Natural killer cell (primary cell): ENCODE measurements at places on chromosomes 1 and 21. TPM values are rescaled to one million over a fixed set of nuclear protein-coding genes. Genes with fewer than 3 reads are reported as not detected.

DNA sequence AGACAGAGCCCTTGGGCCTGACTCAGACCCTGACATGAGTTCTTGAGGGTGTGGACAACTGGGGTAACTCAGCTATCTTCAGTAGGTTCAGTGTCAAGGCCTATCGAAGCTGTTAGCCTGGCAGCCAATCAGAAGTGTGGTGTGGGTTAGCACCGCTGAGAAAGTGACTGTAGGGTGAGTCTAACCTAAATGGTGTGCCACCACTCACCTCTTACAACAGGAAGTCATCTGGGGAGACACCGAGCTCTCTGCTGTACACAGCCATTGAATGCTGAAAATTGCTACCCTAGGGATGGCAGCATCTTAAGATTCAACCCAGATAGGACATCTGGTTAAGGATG is 44.6 kb downstream of the RASSF5 start:
- DNase-seq: peak; percentile 86

GRCh38 chr1:200784576-200784975 is 45.9 kb downstream of the CAMSAP2 start:
- DNase-seq: no peak

DNA sequence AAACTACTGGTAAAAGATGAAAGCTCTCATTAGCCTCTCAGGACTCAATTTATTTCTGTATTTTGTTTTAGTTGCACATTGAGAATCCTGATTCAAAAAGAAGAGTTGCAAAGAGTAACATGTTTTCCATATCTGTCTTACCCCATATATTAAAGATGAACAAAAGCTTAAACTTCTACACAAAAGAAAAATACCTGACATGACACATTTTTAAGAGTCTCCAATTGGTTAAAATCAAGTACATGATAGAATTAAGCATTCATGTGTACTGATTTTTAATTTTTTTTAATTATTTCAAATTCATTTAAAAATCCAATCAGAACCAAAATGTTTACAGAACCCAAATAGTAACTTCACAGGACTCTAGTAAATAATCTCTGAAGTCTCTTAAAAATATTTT is 72.0 kb downstream of the FOXJ3 start:
- DNase-seq: no peak

GRCh38 chr1:63466759-63467158 is 56.3 kb downstream of the ITGB3BP start:
- DNase-seq: no peak

- no peak for DNase-seq
Measured at GRCh38 chr1:116130356-116130755, 19.2 kb downstream of the MAB21L3 start.

GRCh38 chr1:162590101-162590500 is 28.6 kb downstream of the UAP1 start:
- DNase-seq: no peak

DNA sequence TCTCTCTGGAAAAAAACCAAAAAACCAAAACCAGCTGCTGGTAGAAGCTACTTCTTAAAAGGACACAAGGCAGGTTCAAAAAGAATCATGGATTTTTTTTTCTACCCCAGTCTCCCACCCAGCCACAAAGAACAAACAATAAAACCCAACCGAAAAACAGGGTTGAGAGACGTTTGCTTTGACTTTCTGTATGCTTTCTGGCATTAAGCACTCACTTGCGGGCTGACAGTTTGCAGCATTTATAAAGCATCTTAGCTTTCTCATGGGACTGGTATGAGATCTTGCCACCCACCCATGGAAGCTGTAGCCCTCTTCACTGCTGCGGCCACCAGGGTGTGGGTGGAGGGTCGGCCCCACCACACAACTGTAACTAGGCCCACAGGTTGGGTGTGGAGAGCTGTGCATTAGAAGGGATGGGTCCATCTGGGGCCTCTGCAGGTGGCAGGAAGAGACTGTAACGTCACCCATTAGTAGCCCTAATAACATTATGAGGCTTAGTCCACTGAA is 165.7 kb downstream of the RHOU start:
- no peak for DNase-seq

- DNase-seq: no peak
Measured at GRCh38 chr21:45405271-45405818, 380 bp downstream of the COL18A1 start.

DNA sequence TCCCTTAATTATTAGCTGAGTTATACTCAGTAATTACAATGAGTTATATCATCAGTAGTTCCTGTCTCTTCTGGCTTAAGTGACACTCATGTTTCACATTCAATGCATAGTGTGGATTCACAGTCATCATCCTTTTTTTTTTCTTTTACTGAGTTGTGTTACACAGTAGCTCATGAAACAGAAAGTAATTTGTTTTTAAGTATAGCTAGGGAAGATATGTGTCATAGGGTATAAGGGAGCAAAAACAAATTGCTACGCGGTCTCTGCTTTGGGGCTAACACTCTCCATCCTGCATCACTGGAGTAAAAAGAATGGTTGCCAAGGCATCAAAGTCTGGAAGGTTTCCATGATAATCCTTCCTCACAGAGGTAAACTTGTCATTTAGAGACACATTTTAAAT is 971.7 kb upstream of the NCAM2 start:
- no peak for DNase-seq

DNA sequence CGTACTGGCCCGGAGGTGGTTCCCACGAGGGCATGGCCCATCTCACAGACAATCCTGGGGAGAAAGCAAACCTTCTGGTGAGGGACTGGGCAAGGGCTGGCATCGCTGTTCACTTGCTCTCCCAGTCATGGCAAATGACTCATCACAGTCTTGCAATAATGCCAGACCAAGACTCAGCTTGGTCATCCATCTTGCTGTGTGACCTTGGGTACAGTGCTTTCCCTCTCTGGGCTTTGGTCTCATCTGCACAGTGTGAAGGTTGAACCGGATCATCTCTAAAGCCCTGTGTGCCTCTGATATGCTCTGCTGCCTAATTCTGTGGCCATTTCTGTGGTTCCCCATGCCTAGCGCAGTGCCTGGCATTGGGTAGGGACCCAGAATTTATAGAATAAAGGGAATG is 143.6 kb upstream of the CD34 start:
- no peak for DNase-seq

DNA sequence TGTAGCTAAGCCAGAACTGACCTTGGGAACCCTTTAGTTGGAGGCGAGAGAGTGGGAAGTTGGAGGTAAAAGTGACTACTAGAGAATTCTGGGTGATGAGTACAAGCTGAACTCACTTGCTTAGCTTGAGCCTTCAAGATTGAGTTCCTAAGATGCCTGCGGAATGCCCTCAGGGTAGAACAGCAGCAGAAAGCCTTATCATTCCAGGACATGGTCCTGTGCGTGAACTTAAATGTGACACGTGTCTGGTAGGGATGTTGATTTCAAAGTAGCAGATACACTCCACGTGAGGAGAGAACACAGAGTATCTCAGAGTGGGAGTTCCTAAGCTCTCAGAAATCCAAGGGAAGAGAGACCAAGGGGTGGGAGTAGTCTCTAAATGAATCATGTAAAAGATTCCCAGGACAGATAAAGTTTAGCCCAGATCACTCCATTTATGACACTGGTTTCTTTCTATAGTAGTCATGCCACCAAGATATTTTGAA is 60.1 kb downstream of the KCNK1 start:
- DNase-seq: no peak

OR13G1 gene
- total RNA-seq: not detected

GRCh38 chr1:93784538-93784937 is 94.5 kb downstream of the DNTTIP2 start:
- DNase-seq: no peak

USH2A gene
- not detected for total RNA-seq

GRCh38 chr1:182110635-182111034 is 49.1 kb upstream of the ZNF648 start:
- DNase-seq: no peak

NTRK1 gene
- 2.4 TPM for total RNA-seq

GRCh38 chr1:153515504-153516394 is 20.0 kb downstream of the S100A6 start:
- no peak for DNase-seq

DNA sequence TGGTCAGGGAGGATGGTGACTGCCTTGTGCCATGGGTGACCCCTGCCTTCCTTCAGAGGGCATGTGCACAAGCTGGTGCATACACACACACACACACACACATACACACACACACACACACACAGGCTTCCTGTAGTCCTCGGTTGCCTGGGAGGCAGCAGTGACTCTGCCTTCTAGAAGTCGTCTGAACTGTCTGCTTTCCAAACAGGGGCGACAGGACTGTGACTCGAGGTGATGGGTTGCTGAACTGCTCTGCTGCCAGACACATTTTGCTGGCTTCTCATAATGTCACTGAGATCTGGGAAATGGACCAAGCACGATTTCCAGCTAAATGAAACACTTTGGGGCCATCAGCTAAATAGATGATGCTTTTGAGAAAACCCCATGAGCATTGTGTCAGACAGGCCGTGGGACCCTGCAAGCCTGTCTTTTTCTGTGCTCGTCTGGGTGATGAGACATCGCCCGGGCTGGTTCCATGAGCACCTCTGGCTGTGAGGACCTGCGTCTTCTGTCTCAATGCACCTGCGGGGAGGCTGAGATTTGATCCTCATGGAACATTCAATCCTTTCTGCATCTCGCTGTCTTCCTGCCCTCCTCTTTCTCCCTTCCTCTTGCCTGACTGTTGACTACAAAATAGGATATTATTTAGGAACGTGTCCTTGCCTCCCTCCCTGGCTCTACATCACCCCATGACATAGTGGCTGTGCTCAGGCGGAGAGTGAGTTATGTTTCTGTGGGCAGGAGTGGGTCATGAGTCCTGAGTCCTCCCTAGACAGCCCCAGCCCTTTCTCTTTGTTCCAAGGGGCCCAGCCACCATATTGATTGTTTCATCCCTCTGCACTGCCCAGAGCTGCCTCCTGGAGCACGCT is 436.8 kb downstream of the CAMTA1 start:
- no peak for DNase-seq

DNA sequence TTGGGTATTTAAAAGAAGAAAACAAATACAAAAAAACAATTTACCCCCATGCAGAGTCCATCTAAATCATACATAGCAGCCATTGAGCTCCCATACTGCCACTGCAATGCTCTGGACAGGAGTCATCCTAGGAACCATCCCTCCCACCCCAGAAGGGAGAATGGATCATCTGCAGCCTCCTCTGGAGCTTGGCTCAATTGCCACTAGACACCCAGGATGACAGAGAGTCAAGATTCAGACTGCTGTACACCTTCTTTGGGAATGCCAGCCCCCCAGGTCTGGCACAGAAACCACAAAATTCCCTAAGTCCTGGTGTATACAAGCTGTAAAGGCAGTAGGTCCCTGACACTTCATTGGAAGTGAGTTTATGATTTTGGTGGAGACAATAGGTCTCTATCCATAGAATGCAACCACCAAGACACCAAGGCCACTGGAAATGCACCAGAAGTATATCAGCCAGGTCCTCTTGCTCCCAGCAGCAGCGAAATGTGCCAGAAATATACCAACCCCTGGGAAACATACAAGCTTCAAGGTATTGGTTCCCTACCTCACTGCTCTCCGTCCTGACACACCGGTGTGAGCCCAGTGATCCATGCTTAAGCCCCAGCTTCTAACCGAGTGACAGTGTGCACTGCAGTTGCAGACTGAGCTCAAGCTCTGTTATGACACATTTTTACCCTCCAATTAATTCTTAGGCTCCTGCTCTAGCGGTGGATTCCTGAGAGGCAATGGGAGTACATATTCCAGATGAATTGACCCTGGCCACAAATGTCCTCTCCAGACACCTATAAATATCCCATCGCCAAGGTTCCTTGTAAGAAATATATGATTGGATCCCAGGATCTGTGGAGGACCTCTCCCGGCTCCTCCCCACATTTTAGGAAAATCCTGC is 4.4 kb downstream of the TAL1 start:
- no peak for DNase-seq

HSPA6 gene
- 6.0 TPM for total RNA-seq

DNA sequence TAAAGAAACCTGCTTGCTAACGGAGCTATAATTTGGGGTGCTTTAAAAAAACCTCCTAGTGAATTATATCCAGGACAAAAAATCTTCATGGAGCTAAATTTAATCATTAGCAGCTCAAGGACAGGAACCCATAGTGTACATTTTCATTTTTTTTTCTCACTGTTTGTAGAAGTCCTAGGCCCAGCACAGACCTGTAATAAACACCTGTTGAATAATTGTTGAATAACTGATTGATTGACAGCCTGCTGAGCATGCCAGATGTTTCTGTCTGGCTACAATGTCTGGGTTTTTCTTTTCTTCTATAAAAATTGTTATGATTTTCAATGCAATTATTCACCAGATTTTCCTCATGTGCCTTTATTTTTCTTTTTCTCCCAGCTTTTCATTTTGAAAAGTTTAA is 10.9 kb upstream of the GALNT2 start:
- DNase-seq: no peak

DNA sequence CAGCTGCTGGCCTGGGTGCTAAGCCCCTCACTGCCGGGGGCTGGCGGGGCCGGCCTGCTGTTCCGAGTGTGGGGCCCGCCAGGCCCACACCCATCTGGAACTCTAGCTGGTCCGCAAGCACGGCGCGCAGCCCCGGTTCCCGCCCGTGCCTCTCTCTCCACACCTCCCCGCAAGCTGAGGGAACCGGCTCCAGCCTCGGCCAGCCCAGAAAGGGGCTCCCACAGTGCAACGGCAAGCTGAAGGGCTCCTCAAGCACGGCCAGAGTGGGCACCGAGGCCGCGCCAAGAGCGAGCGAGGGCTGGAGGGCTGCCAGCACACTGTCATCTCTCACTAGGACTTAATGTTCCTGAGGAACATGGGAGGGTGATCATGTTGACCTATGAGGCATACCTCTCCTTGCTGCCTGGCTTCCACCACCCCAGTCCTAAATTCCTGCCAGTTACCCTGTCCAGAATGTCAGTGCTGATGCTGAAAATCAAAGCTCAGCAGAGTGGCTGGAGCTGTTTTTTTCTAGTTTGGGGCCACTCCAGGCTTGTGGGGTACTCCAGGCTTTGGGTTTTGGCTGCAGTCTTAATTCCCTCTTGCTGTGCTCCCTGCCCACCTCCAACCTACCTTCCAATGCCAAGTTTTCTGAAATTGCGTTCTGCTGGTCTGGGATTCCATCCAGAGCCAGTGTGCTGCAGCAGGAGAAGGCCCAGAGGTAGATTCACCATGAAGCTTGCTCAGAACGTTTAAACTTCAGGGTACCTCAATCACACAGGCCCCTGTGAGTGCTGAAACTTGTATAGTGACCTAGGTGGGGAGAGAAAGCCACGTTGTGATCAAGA is 44.2 kb upstream of the LPGAT1 start:
- DNase-seq: no peak

GNAT2 gene
- total RNA-seq: not detected

DNA sequence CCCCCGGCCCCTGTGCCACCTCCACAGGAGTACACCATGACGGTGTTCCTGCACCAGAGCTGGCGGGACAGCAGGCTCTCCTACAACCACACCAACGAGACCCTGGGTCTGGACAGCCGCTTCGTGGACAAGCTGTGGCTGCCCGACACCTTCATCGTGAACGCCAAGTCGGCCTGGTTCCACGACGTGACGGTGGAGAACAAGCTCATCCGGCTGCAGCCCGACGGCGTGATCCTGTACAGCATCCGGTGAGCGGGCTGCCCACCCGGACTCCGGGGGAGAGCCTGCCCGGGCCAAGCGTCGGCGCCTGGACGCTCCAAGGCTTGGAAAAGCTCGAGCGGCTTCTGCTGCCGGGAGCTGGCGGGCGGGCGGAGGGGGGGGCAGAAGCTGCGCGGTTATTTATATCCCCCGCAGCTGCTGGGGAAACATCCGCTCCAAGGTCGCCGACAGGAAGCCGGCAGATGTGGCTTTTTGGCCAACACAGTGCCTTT is 6.4 kb downstream of the GABRD start:
- DNase-seq: peak; percentile 36
